ENCODE measurements at places on chromosomes 13 and 19.

DNA sequence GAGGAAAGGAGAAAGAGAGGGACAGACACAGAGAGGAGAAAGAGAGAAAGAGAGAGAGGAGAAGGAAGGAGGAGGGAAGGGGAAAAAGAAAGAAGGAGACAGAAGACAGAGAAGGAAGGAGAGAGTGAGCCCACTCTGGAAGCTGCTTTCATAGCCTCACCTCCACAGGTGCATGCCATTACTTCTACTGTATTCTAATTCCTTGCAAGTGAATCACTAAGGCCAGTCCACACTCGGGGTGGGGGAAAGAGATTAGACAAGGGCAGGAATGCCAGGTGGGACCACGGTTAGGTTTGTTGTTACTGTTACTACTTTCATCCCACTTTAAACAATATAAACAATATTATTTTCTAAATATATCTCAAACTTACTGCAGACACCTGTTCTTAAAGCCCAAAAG, 684.5 kb upstream of the ARGLU1 start:
- no peak for DNase-seq

- no peak for DNase-seq
These were observed 27.4 kb downstream of the EFNA2 start for GRCh38 chr19:1312767-1313694.

DNA sequence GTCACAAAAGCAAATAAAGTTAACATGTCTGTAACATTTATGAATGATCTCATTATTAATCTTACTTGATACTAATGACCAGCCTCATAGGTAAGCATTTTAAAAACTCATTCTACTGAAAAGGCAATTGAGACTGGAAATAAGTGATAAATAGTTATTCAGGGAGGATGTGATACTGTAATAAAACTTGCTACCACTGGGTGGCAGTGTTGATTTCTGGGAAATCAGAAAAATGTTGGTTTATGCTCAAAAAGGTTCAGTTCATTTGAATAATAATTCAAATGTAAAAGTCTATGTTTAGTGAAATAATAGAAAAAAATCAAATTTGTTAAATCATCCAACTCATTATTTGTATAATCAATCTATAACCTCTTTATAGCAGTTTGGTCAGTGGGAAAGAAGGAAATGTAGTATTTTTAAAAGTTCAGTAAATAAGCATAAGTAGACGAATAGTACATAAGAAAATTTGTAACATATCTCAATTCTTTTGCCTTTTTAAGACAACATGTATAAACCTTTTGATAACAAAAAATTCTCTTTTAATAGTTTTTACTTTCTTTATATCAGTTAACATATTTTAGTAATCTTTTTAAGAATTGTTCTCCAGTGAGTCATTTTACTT, 9.6 kb downstream of the ABHD13 start:
- no peak for DNase-seq

- no peak for DNase-seq
These were observed 27.7 kb upstream of the EPHX3 start for GRCh38 chr19:15259907-15260306.

Data from H1 (cell line).